ENCODE measurements at places on chromosomes 6 and 20. TPM values are rescaled to one million over a fixed set of nuclear protein-coding genes. Genes with fewer than 3 reads are reported as not detected.

DNA sequence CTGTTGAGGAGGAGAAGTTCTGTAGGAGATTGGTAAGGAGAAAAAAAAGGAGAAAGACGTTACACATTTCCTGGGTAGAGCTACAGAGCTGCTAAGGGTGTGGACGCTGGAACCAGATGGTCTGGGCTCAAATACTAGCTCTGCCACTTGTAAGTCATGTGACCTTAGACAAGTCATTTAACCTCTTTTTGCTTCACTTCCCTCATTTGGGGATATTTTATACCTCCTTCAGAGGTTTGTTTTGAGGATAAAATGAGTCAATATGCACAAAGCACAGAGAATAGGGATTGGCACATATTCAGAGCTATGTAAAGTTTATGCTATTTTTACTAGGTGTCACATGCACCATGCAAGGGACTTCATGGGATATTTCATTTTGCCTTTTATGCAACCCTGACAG is 708.8 kb downstream of the DHX35 start:
- no peak for DNase-seq

Gene GHRH
- not detected for polyA plus RNA-seq

Gene MROH8
- polyA plus RNA-seq: 2.6 TPM

Gene CGAS
- polyA plus RNA-seq: 13.2 TPM

DNA sequence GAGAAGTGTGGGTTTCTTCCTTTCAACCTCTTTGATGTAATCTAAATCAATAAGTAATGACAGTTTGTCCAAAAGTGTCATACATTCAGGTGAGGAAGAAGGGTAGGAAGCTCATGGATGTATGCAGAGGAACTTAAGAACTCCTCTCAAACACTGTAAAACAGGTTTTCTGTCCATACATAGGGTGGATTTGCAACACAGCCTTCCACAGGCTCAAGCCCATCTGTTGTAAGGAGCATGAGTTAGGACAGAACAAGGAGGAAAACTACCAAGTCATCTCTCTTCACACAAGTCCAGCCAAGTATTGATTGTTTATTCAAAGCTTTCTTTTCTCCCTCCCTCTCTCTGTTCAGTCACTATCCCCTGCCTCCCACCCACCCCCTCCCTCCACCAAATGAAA is 49.0 kb upstream of the CDYL start:
- no peak for DNase-seq

- no peak for DNase-seq
Measured at GRCh38 chr20:53736122-53736756, 142.6 kb upstream of the ZNF217 start.

Measured in CD8-positive, alpha-beta memory T cell (primary cell).